Amniotic stem cell (primary cell): ENCODE measurements at places on chromosomes 4 and X.
A peak's percentile ranks its signal among the peaks of the same experiment; 100 is the strongest.

DNA sequence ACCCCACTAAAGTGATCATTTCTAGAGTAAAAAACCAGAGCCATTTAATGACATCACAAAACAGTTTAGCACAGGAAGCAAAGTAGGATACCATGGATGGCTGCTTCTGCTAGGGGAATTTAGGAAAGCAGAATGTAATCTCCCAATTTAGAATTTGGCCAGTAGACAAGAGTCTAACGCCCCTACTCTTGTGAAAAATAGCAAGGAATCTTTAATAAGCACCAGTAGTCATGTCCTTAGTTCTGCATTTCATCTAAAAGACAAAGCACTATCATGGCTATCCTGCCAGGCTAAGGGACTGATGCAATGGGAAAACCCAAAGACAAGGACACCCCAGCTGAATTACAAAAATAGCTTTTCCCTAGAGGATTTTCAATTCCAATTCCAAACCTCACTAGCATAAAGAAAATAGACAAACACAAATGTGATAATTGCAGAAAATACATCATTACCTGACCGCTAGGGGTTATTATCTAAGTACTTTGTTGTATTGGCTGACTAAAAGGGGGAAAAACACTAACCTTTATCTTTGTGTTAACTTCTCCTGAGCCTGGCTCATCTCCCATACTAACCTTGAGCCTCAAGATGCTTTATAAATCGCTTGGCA lies 2.6 kb upstream of the AMMECR1 start:
- no peak for DNase-seq

GRCh38 chr4:10172278-10172921 lies 55.8 kb upstream of the WDR1 start:
- DNase-seq, result no peak

DNA sequence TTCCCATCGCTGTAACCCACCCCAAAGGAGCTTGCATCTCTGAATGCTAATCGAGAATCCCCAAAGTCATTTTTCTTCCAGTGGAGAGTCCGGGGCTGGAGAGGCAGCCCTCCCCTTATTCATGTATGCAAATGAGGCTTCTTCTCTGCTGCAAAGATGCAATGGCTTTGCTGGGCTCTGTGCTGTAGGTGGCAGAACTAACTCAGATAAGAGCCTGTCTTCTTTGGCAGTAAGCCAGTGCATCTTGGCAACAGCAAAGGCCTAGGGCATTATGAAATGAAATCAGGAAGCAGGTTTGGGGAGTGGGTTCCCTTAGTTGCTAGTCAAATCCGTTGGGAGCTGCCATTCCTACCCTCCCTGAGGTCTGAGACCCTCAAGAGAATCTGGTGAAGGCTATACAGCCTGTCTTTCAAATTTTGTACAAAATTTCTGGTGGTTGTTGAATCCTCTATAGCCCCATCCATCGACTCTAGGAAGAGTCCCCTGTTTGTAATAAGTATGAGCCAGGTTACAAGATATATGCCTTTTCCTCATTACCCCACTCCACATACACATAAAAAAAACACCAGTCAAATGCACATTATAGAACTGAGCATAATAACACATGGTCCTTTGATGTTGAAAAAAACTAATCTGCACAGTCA lies 290.6 kb upstream of the TAPT1 start:
- DNase-seq, result peak; percentile 56

GRCh38 chr4:169971456-169972015 lies 54.7 kb downstream of the MFAP3L start:
- DNase-seq, result no peak
